ENCODE measurements at places on chromosomes 11 and 22.

- DNase-seq: no peak
These were observed 25.1 kb downstream of the GLB1L2 start for GRCh38 chr11:134356656-134357544.

GRCh38 chr11:69122630-69123431 is 32.9 kb upstream of the SMIM38 start:
- peak; percentile 58 for DNase-seq

DNA sequence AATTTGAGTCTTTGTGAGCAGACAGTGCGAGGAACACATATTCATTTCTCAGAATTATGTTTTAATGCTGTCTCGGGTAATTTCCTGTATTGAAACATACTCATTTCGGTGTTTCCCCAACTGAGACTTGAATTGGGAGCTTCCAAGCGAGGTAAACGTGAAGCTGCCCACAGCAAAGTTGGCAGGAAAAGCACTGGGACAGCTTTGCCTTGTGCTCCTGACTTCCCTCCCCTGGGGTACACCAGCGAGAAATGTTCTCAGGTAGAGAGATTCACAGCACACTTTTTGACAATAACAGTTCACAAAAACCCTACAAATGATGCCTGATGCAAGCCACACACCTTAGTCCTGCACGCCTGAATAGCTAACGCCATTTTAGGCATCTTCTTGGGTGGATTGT is 3.1 kb downstream of the HTR3B start:
- DNase-seq: no peak

DNA sequence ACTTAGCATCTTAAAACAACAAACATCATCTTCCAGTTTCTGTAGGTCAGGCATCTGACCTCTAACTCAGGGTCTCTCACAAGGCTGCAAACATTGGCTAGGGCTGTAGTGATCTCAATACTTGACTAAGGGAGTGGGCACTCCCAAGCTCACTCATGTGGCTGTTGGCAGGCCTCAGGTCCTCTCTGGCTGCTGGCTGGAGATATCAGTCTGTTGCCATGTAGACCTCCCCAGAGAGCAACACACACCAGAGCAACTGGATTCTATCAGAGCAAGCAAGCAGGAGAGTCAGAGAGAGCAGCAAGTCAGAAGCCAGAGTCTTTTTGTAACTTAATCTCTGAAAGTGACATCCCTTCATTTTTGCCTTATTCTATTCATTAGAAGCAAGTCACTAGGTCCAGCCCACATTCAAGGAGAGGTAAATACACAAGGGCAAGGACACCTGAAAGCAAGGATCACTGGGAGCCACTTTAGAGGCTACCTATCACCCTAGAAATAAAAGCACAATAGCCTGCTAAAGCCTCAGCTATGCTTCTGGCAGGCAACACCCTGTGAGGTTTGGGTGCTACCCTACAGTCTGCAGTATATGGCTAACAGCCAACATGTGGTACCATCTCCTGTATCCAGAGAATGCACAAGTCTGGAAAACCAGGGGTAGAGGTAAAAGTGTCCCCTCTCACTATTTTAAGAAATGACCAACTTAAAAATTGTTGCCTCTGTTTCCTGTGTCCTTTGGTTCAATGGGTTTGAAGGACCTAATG is 33.5 kb upstream of the CD44 start:
- DNase-seq: no peak

DNA sequence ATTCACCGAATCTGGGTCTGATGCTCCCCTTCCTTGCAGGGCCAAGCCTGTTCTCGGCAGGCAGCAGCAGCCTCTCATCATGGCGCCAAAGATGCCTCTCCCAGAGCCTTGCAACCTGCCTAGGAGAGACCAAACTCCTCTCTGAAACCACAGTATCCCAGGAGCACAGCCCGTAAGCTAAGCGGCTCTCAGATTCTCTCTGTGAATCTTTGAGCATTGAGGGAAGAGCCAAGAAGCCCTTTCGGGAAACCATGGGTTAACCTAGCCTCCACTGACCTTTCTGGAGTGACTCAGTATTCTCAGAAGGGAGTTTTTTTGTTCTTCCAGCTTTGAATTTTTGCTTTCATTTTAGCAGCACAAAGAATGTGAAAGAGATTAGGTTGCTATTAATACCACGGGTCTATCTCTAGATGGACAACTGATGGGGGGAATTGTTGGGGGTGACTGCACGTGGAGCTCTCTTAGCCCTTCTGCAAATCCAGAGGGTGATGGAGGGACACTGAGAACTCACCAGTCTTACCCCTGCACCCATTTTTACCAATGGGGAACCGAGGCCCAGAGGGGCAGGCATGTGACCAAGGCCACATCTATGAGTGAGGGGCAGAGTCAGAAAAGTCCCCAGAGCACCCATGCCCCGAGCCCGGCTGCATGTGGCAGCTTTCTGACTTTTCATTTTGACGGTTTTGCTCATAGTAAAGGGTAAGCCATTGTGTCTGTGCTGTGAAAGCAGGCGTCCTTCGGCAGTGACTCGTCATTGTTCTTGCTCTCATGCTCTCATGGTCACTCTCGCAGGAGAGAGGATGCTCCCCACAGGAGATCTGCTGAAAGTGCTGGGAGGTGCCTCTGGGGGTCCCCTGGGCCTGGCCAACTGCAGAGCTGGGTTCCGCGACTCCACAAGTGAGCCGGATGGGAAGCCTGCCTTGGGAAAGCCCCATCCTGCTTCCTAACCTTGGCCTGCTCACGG is 36.0 kb downstream of the IRAG1 start:
- DNase-seq: no peak

GRCh38 chr22:50481045-50481439 is 301 bp upstream of the ADM2 start:
- no peak for DNase-seq

DNA sequence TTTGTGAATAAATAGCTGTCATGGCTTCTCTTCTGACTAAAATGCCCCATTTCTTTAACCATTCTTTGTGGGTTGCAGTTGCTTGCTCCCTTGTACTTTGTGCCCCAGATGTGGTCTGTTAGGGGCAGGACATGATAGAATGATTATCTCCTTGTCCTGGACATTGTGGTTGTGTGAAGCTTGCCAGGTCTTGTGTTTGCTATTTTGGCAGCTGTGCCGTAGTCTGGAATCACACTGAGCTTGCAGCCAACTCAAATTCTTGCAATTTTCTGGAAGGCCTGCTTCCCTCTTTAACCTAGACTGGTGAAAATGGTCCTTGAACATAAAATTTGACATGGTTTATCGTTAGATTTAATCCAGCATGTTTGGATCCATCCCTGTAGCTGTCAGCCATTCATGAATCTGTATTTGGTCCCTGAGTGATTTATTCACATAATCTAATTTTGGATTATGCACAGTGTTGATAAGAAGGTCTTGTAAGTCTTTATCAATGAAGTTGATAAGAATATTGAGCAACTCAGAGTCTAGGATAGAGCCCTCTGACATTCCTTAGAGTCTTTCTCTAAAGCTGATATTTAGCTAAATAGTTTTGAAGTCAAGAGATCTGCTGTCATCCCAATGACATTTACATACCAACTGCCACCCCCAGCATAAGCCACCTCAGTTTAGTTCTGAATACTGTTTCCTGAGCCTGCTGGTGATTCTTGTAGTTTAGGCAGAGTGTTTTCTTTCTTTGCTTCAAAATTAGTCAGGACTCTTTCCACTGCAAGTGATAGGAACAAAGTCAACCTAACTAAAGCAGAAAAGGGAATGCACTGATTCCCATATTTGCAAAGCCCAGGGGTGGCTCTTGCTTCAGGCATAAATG is 9.8 kb downstream of the SPON1 start:
- DNase-seq: no peak

- DNase-seq: no peak
These were observed 953 bp upstream of the PACS1 start for GRCh38 chr11:66068923-66069714.

DNA sequence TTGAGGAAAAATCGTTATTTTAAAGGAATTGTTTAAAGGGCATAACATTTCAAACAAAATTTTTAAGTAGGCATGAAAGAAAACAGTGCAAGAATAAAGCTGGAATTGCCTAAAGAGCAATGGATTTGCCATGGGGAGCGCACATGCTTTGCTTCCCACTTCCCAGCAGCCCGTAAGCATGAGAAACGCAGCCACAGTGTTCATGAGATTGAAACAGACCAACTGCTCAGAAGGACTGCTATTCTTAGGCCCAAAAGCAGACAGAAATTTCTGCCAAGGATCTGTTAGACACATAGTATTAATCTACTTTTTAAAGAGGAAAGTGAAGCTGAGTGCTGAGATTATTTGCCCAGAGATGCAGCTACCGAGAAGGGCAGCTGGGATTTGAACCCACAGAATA is 34.2 kb upstream of the TSKU start:
- no peak for DNase-seq

- DNase-seq: no peak
These were observed 189.6 kb upstream of the CCDC90B start for GRCh38 chr11:83475760-83476159.

- no peak for DNase-seq
These were observed 39.4 kb downstream of the CEP57 start for GRCh38 chr11:95829580-95830259.

DNA sequence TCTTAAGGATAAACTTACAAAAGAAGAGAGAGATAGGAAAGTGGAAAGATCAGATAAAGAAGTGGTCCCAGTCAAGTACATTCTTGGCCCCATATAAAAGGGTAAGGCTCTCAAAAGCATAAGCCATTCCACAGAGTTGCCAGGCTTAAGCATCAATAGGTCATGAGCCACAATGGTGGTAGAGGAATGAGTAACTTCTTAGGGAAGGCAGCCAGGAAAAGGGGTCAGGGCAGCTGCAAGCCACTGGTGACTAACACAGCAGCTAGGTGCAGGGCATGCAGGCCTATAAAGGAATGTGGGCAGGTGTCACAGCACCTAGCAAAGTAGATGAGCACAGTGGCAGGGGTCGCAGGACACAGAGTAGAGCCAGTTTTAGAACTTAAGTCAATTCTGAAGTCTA is 302.6 kb upstream of the FAT3 start:
- DNase-seq: no peak

GRCh38 chr22:20065896-20066616 is 14.0 kb upstream of the DGCR8 start:
- DNase-seq: no peak

- no peak for DNase-seq
These were observed 39.4 kb upstream of the TSPAN18 start for GRCh38 chr11:44687388-44687787.

GRCh38 chr22:25120761-25121212 is 78.9 kb upstream of the CRYBB3 start:
- no peak for DNase-seq

GRCh38 chr22:46088541-46089311 is 61.6 kb upstream of the PPARA start:
- no peak for DNase-seq

DNA sequence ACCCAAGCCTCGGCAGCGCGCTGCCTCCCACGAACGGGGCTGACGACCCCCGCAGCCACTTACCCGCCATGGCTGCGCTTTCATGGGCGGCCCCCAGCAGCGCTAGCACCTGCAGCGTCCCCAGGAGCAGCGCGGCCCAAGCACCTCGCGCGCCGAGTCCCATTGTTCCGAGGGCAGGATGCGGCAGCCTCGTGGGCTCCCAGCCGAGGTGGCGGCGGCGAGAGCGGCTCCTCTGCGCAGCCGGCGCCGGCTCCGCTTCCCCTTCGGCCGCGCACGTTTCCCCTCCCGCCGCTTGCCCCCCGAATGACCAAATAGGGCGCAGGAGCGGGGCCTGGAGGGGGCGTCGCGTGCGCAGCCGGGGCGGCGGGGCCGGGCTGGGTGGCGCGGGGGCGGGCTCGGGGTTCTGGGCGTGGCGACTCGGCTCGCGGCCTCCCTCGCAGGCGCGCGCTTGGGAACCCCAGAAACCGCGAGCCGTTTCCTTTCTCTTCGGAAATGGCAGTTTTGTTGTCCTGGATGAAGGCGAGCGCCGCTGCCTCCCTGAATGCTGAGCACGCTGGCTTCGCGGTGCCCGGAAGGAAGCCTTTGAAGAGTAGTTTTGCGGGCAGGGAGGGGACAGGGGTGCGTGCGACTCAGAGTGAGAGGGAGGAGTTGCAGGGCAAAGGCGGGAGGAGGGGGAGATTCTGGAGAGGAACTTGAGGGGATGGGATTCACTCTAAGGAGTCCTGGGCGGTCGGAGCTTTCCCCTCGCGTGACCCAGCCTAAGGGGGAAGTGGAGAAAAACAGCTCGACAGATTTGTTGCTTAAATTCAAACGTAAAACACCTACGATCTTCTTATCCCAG is at the start of gene TMEM123:
TMEM123 (minus strand) TSS at position 305 of the 841 bp plus-strand sequence; CDS start at position 163, 142 bp downstream.
- peak; percentile 80 for DNase-seq

DNA sequence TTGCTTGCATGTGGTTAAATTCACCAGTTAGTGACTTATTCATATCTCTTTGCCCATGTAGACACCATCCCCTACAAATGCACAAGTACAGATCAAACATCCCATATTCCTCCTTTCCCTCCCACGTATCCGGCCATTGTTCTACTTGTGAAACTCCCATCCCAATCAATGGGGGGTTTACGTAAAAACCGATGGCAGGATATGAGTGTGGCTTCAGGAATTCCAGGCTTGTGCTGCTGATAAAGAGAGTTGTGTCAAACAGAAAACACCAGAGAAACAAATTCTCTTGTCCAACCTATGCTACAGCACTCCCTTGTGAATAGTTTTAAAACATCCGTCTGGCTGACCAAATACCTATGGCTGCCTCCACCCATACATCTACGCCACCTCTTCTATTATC is 15.5 kb downstream of the FLI1 start:
- DNase-seq: no peak

DNA sequence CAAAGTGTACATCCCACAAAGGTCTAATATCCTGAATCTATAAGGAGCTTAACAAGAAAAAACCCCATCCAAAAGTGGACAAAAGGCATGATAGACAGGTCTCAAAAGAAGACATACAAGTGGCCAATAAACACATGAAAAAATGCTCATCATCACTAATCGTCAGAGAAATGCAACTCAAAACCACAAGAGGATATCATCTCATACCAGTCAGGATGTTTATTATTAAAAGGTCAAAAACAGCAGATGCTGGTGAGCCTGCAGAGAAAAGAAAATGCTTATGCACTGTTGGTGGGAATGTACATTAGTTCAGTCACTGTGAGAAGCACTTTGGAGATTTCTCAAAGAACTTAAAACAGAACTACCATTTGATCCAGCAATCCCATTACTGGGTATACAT is 12.7 kb downstream of the LGALS12 start:
- no peak for DNase-seq

DNA sequence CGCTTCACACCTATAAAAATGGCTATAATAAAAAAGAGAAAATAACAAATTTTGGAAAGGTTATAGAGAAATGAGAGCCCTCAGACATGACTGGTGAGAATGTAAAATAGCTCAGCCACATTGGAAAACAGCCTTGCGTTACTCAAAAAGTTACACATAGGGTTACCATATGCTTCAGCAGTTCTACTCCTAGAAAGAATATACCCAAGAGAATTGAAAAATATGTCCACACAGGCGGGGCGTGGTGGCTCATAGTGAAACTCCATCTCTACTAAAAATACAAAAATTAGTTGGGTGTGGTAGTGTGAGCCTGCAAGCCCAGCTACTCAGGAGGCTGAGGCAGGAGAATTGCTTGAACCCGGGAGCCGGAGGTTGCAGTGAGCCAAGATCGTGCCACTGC is 7.6 kb upstream of the JHY start:
- DNase-seq: no peak

DNA sequence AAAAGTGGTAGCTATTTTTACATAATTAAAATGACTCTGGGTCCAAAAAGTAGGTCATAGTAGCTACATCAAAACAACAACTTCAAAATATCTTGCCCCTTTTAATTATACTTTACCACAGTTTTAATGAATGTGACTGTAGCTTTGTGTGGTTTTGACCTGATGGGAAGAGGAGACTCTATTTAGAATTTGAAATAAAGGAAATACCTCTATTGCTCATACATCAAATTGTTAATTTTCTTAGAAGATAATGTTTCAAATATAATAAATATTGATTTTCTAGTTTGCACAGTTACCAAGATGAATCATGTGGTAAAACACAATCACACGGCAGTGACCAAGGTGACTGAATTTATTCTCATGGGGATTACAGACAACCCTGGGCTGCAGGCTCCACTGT is at the start of gene OR8K1:
OR8K1 (plus strand) TSS at position 301 of the 400 bp plus-strand sequence; CDS start at position 301, 0 bp downstream.
- no peak for DNase-seq

Data from stimulated activated CD4-positive, alpha-beta T cell treated with anti-CD3 and anti-CD28 coated beads, TNF-alpha, amount 100 ng/mL, for 4 hours (primary cell).